ACHN (cell line): ENCODE measurements at places on chromosomes 5 and 9.

DNA sequence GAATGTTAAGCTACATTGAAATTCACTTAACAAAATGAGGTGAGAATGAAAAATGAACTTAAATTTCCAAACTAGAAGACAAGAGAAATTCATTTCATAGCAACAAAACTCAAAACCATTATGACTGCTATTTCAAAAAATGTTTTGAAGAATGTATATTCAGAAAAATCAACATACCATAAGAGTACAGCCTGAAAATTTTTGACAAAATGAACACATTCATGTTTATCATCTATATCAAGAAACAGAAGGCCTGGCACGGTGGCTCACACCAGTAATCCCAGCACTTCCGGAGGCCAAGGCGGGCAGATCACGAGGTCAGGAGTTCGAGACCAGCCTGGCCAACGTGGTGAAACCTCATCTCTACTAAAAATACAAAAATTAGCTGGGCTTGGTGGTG, 4.2 kb upstream of the IL6ST start:
- DNase-seq: no peak

GRCh38 chr5:79876456-79876855, 114.6 kb downstream of the MTX3 start:
- no peak for DNase-seq

DNA sequence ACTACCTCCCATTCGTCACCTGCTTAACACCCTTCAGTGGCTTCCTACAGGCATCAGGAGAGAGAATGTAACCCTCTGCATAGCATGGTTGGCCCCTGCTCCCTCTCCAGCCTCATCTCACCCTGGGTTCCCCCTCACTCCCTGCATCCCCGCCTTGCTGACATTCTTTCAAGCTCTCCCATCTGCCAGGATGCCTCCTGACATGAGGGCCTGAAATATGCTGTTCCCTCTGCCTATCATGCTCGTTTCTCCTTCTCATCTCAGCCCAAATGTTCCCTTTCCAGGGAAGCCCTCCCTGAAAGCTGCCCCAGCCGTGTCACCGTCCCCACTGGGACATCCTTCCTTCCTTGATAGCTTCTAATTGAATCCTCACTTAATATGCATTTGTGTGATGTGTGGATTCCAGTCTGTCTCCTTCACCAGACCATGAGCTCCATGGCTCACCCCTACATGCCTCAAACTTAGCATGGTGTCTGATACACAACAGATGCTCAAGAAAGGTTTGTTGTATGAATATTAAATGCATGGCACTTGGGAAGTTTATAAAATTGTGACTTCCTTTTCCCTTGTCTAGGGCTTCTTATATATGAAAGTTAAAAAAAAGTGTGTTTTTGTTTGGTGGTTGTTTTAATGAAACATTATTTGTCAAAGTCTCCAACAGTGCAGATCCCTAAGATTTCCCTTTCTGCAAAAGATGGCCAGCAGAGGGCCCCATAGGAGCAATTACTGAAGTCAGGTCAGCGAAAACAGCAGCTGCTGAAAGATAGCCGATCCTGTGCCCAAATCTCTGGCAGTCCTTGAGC, 7.3 kb upstream of the C5orf58 start:
- peak; percentile 52 for DNase-seq

DNA sequence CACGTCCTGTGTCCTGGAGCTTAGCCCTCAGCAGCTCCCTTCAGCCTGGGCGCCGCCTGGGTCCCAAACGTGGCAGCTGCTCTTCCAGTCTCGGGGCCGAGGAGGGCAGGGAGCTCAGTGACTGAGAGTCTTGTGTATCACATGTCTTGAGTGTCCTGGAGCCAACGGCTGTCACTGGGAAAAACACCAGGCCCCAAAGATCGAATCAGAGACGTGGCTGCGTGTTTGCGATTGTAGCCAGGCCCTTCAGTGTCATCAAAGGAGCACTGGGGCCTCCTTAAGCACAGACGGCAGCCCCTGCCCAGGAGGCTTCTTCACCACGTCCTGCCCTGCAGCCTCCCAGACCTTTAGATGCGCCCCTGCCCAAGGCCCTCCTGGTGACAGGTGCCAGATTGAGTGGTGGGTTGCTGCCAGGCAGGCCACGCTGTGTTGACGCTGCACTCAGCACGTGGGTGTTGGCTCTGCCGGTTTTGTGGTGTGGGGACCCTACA, 5.7 kb upstream of the EXOC3 start:
- no peak for DNase-seq

DNA sequence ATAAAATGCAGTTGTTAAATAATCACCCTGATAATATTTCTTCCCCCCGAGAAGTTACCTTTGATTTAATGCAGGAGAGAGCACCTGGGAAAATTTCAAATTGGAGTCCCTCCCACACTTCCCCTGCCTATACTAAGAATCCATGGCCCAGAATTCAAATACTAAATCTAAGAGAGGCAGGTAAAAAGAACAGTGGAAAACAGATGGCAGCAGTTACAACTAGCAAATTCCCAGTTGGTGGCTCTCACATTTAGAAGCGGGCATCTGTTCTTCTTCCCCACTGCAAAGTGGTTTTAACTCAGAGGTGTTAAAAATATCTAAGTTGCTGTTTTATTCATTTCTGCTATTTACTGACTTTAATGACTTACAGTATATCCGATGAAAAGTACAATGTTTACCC, 210.4 kb upstream of the ELAVL2 start:
- DNase-seq: no peak

DNA sequence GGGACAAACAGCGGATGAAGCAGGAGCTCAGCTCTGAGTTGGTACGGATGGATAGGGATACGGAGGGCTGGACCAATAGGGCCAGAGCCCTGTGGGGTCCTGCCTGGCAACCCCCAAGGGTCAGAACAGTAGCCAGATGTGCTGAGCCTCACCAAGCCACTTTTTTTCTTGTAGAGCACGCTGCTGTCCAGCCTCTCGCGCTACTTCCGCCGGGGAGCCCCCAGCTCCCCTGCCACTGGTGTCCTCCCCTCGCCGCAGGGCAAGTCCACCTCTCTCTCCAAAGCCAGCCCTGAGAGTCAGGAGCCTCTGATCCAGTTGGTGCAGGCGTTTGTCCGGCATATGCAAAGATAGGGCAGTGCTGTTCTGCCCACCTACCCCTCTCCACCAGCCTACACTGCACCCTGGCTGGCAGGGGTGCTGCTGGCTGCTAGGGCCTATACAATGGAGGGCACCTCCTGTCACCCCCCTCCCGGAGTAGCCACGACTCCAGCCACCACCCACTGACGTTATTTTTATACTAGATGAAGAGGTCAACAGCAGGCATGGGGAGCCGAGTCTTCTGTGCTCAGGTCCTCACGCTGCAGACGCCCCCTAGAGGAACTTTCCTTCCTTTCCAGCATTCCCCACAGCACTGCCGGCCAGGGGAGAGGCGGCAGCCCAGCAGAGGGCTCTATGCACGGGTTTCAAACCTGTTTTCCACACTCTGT, 21.6 kb downstream of the SH3GLB2 start:
- DNase-seq: peak; percentile 77

DNA sequence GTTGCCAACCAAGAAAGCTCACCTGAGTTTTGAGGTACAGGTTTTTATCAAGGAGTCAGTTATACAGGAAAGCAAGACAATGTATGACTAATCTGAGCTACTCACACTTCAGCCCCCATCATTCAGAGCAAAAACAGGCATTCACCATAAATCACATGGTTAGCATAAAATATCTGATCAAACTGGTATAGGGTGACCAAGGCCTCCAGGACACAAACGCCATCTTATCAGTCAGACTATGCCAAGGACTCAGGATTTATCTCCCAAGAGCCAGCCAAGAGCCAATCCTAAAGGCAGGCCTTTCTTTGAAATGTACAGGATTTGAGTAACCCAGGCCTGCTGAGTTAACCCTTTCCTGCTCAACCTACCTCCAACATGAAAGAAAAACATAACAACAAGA, 313.0 kb upstream of the NREP start:
- DNase-seq: no peak

- no peak for DNase-seq
Observed at GRCh38 chr5:141948812-141949211, 9.2 kb downstream of the PCDH12 start.

GRCh38 chr9:104091708-104092107, 2.4 kb upstream of the SMC2 start:
- no peak for DNase-seq

DNA sequence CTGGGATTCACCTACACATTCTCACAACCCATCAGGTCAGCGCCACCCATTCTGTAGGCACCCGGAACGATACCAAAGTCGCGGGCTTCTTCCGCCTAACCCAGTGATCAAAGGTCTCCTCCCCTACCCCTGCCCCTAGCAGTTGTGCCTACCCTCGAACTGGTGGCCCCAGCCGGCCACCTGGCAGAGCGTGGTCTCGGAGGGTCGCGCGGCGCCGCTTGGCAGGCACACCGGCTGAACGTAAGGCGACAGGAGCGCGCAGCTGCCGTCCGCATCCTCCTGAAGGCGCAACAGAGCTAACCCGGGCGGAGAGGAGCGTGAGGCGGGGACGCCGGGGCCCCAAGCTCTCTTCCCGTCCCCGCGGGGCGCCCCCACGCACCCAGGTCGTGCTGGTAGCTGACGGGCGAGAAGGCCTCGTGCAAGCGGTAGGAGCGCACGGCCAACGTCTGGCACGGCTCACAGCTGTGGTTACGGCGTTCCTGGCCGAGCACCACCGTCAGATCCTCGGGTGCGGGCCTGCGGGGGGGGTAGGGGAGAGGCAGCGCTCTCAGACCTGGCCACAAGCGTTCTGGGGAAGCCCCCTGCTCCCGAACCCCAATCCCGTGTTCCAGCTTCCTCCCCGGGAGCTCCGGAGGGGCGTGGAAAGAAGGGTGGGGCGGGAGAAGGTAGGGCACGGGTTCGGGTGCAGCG, 2.8 kb upstream of the PFN3 start:
- DNase-seq: peak; percentile 43

GRCh38 chr9:14106699-14107098, 207.2 kb downstream of the NFIB start:
- DNase-seq: no peak

- no peak for DNase-seq
Observed at GRCh38 chr9:121596515-121596914, 54.9 kb upstream of the DAB2IP start.

- no peak for DNase-seq
Observed at GRCh38 chr9:111566234-111566633, 33.2 kb downstream of the PTGR1 start.

GRCh38 chr5:176859916-176860315, 39.2 kb downstream of the HK3 start:
- DNase-seq: no peak

- DNase-seq: no peak
Observed at GRCh38 chr9:4062966-4063365, 236.9 kb downstream of the GLIS3 start.

- DNase-seq: no peak
Observed at GRCh38 chr5:113950186-113950585, 411.7 kb upstream of the KCNN2 start.

- peak; percentile 49 for DNase-seq
Observed at GRCh38 chr5:148374690-148375360, 8.9 kb upstream of the FBXO38 start.

GRCh38 chr5:177271113-177271512, 32.4 kb downstream of the RAB24 start:
- DNase-seq: no peak
